ENCODE measurements at places on chromosomes 1 and 21.

- no peak for DNase-seq
Observed at GRCh38 chr1:232657426-232658005, 27.6 kb upstream of the SIPA1L2 start.

GRCh38 chr1:203090421-203091198 lies 4.8 kb upstream of the MYOG start:
- DNase-seq, result no peak

DNA sequence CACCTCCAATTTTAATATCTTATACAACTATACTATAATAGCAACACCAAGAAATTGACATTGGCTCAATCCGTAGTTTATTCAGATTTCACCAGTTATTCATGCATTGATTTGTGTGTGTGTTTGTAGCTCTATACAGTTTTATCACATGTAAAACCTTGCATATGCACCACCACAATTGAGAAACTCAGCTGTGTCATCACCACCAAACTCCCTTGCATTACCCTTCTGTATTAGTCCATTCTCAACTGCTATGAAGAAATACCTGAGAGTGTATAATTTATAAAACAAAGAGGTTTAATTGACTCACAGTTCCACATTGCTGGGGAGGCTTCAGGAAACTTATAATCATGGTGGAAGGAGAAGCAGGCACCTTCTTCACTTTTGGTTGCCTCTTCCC lies 162.1 kb downstream of the PATJ start:
- DNase-seq, result peak; percentile 12

DNA sequence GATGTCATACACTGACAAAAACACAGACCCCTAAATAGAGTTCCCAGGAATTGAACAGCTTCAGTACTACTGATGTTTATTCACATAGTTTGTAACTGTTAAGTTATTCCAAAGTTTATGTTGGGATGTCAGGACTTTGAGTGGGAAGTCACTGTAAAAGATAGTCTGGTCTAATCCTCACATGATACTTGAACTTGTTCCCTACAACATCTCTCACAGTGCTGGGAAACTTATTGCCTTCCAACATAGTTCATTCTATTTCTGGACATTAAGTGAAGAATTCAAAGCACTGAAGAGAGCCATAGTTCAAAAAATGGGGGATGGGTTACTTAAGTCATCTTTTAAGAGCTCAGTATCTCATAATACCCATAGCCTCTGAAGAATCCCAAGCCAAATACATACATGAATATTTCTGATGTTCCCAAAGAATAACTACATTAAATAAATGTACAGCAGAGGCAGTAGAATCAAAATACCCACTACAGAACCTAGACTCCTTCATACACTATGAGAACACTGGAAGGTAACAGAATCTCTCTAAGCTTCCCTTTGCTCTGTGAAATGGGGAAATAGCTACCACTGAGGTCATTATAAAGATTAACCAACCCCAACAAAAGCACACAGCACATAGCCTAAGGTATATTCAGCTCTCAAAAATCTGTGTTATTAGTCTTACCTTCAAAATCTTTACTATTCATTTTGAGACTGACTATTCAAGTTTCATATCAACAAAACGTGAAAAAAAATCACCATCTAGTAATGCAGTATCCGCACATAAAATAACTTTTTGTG lies 81.4 kb downstream of the ESRRG start:
- no peak for DNase-seq

GRCh38 chr1:177137814-177138213 lies 26.7 kb downstream of the ASTN1 start:
- no peak for DNase-seq

- peak; percentile 39 for DNase-seq
Observed at GRCh38 chr1:218659911-218660677, 315.0 kb downstream of the TGFB2 start.

DNA sequence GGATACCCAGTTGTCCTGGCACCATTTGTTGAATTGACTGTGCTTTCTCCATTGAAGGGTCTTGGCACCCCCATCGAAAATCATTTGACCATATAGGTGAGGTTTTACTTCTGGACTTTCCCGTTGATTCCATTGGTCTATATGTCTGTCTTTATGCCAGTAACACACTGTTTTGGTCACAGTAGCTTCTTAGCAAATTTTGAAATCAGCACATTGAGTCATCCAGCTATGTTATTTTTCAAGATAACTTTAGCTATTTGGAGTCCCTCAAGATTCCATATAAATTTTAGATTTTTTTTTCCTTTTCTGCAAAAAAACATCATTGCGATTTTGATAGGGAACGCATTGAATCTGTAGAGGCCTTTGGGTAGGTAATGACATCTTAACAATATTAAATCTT lies 235.6 kb downstream of the SMYD3 start:
- peak; percentile 33 for DNase-seq

DNA sequence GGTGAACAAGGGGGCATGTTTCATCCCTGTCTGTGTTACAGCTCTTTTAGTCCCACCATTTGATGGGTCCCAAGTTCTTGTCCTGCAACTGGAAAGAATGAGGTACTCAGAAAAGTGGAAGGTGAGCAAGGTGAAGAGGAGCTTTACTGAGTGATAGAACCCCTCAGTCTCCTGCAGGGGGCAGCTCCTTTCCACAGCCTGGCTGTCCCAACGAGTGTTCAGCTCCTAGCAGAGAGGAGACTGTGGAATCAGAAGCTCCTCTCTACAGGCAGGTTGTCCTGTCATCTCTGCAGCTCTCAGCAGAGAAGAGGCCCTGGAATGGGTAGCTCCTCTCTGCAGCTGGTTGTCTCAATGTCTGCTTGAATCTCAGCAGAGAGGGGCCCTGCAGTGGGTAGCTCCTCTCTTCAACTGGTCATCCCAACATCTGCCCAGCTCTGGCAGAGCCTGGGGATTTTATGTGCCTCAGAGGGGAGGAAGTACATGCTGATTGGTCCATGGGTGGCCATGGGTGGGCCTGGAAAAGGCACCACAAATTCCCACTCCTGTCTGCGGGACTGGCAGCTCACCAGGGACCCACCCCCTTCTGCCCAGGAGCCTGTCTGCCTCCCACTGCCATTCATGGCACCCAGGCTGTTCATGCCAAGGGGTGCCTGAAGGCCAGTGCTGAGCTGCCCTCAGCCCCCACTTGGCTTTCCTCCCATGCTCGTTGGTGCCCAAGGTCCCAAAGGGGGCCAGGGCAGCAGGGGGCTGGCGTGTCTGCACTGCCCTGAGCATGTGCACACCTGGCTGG lies 25.7 kb downstream of the LDLRAD1 start:
- DNase-seq, result peak; percentile 6

DNA sequence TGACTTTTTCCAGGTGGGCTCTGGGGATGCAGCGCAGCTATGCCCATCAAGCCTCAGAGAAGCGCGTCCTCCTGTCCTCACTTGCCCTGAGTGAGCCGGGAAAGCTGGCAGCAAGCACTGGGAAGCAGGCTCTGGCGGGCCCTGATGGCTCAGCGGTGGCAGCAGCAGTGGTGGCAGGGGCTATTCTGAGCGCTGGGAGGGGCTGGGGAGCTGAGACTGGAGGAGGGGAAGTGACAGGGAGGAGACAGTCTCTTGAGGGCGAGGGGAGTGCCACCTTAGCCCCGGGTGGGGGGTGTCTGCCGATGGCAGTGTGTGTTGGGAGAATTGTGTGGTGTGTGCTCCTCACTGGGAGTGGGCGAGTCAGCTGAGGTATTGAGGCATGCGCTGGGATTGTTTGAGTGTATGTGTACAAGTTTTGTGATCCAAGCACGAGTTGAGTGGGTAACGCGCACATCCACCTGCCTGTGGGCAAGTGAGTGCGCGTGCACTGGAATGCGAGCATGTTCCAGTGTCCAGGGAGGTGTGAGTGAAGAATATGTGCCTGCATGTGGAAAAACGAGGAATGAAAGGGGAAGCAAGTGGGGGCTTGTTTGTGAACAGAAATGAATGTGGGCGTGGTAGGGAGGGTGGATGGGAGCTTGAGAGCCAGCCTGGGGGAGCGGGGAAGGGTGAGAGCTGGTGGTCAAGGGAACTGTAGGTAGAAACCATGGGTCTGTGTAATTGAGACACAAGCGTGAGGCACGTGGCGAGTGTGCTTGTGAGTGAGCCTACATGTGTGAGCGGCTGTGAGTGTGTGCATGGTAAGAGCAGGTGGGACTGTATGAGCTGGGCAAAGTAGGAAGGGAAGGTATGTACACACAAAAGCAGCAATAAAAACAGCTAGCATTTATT lies 2.9 kb upstream of the FOXO6 start:
- DNase-seq, result no peak

GRCh38 chr1:198577444-198577843 lies 37.0 kb upstream of the ATP6V1G3 start:
- peak; percentile 74 for DNase-seq

DNA sequence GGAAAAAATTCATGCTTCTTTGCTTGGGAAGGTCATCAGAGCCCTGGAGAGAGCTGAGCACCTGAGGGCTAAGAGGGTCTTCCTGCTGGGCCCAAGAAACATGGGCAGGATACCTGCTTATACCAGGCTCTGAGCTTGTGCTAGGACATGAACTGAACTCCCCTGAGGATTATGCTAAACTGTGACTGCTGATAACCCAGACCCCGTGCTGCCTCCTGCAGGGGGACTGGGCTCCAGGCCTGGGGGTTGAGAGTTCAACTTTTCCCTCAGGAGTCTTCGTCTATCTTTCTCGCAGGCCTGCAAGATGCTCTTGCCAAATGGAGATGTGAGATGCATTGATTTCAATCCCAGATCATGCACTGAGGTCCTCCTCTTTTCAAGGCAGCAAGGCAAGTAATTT lies 368.5 kb downstream of the HHAT start:
- no peak for DNase-seq

- DNase-seq, result peak; percentile 62
Observed at GRCh38 chr1:202998836-202999750, 8.1 kb upstream of the TMEM183A start.

GRCh38 chr1:201585093-201585483 lies 46.2 kb downstream of the NAV1 start:
- DNase-seq, result peak; percentile 76

- peak; percentile 80 for DNase-seq
Observed at GRCh38 chr1:156103521-156103947, 11.0 kb upstream of the LMNA start.

GRCh38 chr1:163145435-163145834 lies 57.3 kb downstream of the RGS5 start:
- no peak for DNase-seq

DNA sequence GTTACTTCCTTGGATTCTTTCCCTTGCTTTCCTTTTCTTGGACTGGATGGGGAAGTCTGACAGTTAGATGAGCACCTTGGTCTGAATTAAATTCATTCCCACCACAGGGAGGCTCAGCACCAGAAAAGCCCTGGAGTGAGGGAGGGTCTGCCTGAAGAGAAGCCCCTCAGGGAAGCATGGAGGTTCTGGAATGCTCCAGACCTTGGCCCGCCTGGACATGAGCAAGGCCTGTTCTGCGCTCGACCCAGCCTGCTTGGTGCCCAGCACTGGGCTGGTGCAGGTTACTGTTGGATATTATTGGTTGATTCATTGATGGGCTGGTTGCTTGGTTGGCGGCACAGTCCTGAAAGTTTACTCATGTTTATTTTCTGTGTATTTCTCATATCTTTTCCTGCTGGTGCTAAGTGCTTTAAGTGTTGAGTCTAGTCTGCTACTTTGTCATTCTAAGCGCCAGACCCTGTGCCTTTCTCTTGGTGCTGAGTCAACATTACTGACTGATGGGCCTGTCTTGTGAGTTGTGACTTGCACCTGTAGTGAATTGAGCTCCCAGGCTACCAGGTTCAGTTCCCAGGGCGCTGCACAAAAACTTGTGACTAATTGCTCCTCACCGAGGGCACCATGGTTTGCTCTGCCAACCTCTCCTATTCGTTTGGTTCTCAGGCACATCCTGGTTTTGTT lies 538.5 kb downstream of the KIF26B start:
- no peak for DNase-seq

DNA sequence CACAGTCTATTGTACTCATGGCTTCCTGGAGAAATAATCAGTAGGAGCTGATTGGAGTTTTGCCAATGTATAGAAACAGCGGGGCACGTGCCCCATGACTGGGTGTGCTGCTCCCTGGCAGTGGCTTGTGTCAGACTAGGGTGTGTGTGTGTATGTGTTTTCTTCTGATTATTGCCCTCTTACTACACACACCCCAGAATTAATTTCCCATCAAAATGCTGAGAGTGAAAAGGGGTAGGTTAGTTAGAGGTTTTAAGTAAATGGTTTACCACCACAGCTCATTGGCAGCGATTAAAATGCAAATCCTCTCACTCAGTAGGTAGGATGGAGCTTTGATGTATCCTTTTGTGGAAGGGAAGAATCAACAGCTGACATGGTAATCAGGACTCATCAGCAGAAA lies 29.9 kb downstream of the HHAT start:
- no peak for DNase-seq

GRCh38 chr1:220991959-220992704 lies 112.9 kb downstream of the HLX start:
- DNase-seq, result peak; percentile 64

DNA sequence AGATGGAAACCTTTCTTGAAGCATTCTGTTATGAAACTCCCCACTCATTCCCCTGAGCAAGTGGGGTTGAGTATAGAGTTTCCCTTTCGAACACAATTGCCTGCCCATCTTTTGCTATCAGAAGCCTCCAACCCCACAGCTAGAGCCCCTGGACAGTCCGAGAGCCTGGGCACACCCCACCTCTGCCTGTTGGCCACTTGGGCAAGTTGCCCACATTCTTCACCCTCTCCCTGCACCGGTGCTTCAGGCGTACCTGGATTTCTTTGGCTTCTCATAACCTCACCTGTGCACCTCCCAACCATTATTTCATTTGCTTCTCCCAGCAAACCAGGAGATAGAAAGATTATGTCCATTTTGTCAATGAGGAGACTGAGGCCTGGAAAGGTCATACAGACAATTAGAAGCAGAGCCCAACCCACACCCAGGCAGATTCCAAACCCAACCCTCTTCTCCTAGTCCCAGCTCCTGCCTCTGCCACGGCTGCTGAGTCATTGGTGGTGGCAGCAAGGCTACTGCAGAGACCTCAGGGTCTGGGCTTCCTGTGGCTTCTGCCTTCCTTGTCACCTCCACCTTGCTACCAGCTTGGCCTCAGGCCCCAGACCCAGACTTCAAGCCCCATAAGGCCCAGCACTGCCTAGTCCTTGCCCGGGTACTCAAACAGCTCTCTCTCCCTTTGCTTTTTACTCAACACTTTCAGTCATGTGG lies 118.7 kb upstream of the ZBTB40 start:
- DNase-seq, result no peak

DNA sequence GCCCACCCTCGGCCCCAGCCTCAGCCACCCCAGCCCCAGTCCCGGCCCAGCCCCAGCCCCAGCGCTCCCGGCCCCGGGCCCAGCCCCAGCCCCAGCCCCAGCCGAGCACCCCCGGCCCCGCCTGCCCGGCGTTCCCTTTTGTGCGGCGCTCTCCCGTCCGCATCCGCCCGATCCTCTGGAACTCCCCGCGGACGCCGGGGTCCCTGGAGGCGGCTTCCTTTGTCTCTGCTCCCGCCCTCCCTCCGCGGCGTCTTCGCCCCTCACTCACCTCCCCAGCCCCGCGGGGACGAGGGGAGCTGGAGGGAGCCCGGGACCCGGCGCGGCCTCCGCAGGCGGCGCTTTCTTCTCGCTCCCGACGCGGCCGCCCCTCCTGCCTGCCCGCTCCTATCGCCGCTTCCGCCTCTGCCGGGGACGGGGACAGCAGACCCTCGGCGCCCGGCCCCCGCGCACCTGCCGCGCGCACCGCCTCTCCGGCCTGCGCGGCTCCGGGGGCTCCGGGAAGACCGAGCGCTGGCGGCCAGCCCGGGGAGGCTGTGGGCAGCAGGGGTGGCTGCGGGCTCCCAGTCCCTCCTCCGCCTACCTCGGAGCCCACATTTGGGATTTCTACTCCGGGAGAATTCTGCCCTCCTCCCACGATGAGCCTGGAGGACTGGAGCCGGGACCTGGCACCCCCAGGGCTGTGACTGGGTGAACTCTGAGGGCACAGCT lies 14.0 kb downstream of the AGRN start:
- no peak for DNase-seq

- peak; percentile 93 for DNase-seq
Observed at GRCh38 chr1:31944205-31945089, 6.3 kb upstream of the PTP4A2 start.
